ENCODE measurements at places on chromosomes 6 and 20.

DNA sequence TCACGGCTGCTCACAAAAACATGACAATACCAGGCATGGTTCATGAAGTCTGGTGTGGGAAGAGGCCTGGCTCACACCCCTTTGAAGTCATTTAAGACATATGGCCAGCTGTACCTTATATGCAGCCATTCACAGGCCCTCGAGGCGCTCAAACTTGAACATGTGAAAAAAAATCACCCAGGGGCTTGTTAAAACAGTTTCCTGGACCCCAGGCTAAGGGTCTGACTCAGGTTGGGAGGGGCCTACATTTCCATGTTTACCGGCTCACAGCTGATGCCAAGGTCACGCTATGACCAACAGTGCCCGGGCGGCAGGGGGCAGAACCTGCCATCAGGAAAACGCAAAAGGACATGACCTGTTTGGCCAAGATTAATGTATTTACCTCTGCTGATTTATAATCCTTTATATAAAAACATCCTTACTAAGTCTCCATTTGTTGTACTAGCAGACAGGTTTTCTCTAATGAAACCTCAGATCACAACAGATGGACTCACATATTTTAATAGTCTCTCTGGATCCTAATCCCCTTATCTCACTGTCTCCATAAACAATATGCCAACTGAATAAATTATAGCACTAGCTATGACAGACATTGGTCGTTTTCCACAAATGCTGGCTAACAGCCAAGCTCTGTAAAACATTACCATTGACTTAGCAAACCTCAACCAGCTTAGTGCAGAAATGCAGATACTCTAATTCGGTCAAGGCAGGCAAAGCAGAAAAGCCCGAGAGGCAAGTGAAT lies 19.9 kb downstream of the EZR start:
- DNase-seq, result no peak

DNA sequence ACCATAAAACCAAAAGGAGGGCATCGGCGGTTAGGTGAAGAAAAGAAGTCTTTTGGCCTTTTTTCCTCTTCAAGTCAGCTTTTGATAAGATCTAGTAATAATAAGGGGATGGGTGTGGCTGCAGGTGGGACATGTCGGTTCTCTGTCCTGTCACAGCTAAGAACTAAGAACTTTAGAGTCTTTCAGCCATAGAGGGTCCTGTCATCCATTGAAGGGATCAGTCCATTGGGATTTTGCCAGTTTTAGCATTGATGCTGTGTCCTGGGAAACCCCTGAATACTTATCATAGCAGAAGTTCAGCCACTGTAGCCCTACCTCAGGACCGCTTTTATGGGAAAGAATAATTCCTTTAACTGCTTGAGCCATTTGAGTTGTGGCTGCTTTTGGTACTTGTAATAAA lies 18.2 kb upstream of the SCP2D1 start:
- DNase-seq, result no peak

- DNase-seq, result no peak
These were observed 97.0 kb downstream of the KCNB1 start for GRCh38 chr20:49385465-49385864.

DNA sequence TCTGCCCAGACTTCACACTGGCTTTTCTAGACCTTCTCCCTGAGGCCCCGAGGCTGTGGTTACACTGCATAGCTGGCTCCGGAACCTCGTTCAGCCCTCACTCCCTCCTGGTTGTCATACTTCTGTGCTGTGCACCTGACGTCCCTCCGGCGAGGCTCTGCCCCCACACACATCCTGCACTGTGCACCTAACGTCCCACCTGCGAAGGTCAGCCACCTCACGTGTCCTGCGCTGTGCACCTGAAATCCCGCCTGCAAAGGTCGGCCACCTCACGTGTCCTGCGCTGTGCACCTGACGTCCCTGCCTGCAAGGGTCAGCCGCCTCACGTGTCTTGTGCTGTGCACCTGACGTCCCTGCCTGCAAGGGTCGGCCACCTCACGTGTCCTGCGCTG lies 111.0 kb upstream of the FRMD1 start:
- DNase-seq, result no peak

- no peak for DNase-seq
These were observed 21.6 kb downstream of the EYA2 start for GRCh38 chr20:46916258-46916603.

DNA sequence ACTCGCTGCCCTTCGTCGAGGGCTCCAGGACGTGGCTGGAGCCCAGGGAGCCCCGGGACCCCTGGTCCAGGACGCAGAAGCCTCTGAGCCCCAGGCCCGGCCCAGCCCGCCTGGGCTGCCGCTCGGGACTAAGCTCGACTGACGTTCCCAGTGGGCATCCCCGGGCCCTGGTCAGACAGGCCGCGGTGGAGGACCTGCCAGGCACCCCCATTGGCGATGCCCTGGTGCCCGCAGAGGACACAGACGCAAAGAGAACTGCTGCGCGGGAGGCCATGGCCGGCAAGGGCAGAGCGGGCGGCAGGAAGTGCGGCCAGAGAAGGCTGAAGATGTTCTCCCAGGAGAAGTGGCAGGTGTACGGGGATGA lies 28.9 kb downstream of the ZNF831 start:
- DNase-seq, result no peak

- DNase-seq, result no peak
These were observed 52.7 kb downstream of the BANF2 start for GRCh38 chr20:17752459-17752858.

GRCh38 chr6:6920987-6921313 lies 186.8 kb upstream of the RREB1 start:
- no peak for DNase-seq

DNA sequence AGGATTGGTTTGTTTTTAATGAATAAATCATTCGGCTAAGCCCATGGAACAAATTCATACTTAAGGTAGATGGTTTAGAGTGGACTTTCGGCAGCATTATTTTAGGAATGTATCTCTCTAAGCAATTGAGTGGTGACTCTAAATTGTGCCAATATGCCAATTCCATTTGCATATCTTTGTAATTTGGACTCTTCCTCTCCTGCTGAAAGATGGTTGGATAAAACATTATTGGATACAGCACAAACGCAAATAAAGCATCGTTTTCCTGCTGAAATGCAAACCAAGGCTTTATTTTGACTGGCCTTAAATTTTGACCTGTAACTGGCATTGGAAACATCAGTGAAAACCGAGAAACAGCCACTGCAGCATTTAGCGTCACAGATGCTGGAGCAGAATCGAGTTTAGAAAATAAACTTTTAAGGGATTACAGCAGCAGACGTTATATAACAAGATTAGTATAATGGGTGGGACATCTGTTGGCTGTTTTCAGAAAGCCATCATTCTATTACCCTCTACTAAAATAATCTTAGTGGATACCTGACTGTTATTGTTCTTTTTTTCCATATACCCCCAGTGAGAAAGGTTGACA lies 726.0 kb downstream of the KIF16B start:
- no peak for DNase-seq

DNA sequence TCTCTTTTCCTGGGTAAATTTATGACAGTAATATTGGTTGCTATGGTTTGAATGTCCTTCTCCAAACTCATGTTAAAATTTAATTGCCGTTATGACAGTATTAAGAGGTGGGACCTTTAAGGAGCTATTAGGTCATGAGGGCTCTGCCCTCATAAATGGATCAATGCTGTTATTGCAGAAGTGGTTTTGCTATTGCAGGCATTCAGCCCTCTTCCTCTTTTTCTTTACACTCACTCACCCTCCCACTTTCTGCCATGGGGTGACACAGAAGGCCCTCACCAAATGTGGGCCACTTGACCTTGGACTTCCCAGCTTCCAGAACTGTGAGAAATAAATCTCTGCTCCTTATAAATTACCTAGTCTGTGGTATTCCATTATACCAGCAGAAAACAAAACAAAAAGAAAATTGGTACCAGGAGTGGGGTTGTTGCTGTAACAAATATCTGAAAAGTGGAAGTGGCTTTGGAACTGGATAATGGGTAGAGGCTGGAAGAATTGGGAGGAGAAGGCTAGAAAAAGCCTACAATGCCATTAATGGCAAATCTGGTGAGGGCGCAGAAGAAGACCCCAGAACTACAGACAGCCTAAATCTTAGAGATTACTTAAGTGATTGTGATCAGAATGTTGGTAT lies 24.8 kb upstream of the IGF2R start:
- no peak for DNase-seq

- no peak for DNase-seq
These were observed 19.7 kb downstream of the BTN2A1 start for GRCh38 chr6:26477426-26477825.

DNA sequence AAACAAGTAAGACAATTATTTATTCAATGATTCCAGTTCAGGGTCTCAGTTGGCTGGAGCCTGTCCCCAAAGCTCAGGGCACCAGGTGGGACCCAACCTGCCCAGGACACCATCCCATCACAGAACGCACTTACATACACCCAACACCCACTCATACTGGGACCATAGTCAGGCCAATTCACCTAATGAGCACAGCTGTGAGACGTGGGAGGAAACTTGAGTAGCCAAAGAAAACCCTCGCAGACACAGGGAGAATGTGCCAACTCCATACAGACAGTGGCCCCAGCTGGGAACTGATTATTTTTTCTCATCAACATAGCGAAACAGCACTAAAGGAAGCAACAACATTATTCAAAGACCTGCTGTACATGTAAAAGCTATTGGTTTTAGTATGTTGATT lies 58.6 kb upstream of the DOK5 start:
- DNase-seq, result no peak

DNA sequence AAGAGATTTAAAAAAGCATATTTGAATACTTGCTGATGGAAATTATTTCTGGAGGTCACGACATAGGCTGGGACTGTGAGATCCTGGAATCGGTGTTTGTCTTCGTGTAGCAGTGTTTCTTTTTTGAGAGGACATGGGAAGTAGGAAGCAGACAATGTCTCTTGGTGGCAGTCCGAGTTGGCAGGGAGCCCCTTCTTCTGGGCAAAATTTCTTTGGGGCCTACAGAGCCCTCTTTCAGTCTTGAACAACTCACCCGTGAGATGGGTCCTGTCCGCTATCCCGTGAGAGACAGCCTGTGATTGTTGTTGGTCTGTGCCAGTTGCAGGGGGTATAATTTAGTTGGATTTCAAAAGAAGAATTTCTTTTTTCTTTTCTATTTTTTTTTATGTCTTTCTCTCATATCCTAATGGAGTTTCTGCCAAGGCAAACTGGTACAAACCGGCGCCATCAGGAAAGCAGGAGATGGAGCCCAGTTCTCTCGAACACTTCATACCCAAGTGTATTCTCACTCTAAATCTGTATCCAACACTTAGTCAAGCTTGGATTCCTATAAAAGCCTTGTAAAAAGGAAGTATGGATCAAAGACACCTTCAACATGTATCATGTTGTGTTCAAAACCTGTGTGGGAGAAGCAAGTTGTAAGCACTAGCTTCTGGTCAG lies 785.1 kb downstream of the MAFB start:
- DNase-seq, result no peak

DNA sequence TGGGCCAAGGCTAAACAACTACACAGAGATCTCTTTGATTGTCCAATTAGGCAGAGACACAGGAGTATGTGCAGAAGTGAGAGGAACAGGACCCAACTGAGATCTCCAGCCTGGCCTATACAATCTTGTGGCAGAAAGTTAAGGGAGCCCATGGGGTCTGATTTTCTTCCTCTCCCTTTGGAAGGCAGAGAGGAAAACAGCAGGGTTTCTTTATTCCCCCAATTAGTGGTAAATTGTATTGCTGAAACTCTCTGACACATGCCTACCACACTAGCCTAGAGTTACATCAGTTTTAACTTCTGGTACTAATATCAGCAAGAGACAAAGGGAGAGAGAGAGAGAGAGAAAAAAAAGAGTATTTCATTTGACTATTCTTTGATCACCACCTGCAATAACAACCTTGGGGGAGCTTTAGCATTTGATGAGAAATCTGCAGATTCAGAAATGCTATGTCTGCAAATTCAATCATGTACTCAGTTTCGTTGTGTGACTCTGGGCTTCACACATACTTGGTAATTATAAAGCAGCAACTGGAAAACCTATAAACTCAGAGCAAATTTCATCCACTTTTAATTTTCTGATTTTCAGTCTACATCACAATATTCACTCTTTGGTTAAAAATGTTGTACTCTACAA lies 260.3 kb upstream of the SPTLC3 start:
- DNase-seq, result no peak

DNA sequence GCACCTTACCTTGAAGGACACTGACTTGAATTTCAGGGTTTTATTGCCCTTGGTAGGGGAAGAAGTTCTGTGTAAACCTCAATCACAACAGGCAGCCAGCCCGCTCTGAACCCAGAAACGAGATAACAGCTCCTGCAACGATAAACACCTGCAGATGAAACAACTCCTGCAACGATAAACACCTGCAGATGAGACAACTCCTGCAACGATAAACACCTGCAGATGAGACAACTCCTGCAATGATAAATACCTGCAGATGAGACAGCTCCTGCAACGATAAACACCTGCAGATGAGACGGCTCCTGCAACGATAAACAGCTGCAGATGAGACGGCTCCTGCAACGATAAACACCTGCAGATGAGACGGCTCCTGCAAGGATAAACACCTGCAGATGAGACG lies 54.0 kb upstream of the TBXT start:
- no peak for DNase-seq

DNA sequence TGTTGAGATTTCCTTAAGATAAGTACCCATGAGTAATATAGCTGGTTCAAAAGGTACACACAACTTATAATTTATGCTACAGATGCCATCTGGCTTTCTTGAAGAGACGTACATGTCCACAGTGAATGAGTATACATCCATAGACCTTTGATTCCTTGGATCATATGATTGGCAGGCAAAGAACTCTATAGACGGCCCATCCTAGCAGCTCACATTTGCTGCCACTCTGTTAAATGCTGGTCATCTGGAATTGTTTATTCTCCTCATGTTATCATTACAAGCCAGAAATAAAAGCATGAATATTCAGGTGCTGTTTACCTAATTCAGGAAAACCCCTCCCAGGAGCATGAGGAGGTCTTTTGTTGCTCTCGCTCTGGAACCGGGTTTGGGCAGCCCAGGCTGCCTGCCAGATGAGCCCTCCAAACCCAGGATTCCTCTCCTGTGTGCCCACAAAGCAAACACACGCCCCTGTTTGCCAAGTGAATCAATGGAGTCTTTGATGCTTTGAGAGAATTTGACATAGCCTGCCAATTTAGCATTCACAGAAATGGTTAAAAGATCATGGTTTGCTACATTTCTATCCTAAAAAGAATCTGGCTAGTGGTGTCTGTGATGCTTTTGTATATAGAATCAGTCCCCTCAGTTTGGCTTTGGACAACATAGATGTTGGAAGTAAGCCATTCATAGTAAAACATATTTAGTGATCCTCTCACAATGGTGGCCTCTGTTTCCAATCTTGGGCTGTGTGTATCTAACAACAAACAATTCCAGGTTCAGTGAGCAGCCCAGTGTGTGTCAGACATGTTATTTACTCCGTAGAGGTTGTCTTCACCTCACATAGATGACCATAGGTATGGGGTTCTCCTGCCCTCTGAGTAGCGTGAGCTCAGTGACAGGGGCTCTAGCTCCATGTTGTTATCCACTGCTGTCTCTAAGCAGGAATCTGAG lies 17.5 kb upstream of the PLCG1 start:
- no peak for DNase-seq

DNA sequence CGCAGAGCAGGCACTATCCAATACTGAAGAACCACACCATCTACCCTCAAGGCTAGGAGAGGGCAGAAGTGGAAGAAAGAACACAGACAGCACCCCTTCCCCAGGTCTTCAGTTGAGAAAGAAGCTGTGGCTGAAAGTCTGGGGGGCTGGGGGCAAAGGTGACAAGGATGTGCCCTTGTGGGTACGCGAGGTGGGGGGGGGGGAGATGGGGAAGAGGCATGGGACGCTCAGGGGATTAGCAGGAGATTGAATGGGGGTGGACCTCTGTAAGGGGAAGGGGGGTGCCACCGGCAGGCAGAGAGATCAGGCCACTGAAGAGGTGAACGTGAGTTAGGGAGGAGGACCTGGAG lies 1.1 kb downstream of the B4GALT5 start:
- DNase-seq, result no peak

GRCh38 chr6:125810445-125810844 lies 19.7 kb downstream of the NCOA7 start:
- DNase-seq, result no peak
